ENCODE measurements at places on chromosomes 11 and 22.

DNA sequence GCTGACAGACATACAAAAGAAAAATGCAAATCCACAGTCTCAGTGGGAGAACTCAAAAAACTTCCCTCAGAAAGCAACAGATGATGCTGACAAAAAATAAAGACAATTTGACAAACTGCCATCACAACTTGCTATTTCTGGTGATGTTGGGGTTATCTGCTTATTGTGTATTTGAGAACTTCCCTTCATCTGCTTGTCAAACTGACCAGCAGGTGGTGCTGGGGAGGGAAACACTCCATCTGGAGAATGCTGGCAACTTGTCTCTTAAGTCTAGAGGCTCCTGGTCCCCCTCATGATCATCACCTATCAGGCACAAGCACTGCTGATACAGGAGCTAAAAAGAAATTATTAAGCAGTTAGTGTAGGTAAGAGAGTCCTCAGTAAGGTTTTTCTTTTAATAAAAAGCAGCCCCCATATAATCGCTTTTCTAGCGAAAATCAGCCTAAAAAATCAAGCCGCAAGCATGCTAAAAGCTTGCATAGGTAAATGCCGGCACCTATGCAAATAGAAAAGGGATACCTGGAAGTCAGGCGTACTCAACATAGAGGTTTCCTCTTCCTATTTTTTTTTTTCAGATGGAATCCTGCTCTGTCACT, 9.8 kb upstream of the FAM111B start:
- no peak for DNase-seq

DNA sequence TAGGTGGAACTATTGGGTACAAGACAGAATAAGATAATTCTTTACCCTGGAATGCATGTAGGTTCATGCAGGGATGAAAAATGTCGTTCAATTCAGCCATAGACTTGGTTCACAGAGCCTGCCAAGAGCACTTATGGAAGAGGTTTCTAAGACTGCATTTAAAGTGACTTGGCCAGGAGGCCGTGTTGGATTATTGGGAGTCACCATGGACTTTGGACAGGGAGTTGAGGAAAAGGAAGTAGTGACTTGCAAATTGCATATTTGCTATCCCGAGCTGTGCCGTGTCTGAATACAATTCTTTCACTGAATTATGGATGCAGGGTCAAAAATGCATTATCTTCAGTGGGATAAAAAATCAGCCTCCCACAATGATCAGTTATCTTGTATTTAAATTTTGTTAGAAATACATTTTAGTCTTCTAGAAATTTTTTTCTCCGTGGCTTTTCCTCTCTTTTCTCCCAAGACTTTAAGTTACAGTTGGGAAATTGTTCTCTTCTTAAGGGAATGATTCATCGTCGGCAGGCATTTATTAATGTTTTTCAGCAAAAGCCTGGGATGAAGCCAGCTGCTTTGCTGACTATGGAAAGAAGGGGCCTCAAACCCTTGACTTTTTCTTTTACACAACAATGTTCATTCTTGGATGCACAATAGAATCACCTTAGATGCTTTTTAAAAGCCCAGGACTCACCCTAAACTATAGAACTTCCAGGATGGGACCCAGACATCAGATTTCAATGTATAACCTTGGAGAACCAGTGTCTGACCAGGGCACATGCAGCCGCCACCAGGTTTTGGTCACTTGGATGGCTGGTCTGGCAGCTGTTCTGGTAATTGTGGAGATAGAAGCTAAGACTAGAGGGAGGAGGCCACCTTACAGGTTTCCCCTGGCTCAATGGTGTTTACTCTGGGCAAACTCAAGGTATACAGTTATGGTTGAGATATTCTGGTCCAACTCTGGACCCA, 70.8 kb downstream of the FAT3 start:
- DNase-seq: no peak

DNA sequence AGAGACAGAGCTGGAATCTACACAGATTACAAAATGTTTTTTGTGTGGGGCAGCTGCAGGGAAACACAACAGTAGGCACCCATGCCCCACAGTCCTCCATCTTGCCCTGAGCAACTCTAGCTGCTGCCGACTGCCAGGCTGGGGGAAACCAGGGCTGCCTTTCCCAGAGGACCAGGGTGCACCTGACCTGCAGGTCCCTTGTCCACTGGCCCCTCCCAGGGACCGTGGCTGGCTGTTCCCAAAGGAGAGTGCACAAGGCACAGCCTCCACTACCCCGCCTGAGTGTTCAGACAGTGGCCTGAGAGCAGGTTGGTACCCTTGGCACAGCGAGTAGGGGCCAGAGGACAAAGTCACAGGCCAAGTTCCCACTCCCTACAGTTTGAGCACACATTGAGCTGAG, 181.8 kb downstream of the BARX2 start:
- no peak for DNase-seq

DNA sequence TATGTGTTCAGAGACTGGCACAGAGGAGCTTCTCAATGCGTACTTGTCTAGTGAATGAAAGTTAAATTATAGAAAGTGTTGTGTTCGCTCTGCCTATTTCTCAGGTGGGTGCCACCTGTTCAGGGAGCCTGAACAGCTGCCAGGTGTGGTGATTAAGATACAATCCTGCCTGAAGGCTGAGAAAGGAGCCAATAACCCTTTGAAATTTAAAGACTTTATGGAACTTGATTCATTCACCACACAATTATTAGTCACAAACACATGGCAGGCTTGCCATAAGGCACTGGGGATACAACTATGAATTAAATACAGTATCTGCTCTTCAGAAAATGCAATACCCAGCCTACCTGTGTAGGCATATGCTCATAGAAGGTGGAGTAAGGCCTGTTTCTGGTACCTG, 92.9 kb upstream of the AMOTL1 start:
- no peak for DNase-seq

DNA sequence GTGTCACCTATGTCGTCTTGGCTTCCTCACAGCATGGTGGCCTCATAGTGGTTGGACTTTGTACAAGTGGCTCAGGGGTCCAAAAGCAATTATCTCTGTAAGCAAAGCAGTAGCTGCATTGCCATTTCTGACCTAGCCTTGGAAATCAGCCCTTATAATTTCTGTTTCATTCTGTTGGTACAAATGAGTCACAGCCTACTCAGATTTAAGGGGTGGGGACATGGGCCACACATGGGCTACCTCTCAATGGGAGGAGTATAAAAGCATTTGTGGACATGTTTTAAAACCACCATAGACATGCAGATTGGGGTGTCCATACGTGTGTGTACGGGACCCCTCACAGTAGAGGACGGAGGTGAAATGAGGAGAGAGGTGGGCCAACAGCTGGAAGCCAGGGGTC, 41.6 kb downstream of the CHRDL2 start:
- no peak for DNase-seq

DNA sequence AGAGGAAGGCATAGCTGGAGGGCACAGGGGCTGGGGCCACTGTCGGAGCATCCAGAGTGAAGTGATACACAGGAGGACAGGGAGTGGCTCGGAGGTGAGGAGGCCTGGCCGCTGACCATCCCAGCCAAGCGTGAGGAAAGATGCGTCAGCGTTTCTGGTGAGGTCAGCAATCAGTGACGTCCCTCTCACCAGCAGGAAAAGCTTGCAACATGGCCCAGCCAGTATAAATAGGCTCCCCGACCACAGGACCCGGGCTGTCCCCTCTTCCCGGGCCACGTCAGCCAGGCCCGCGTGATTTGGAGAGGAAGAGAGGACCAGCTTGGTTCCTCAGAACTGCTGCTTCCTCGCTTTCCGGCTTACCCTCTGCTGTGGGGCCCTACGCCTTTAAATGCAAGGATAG, 4.2 kb upstream of the OSM start:
- no peak for DNase-seq

DNA sequence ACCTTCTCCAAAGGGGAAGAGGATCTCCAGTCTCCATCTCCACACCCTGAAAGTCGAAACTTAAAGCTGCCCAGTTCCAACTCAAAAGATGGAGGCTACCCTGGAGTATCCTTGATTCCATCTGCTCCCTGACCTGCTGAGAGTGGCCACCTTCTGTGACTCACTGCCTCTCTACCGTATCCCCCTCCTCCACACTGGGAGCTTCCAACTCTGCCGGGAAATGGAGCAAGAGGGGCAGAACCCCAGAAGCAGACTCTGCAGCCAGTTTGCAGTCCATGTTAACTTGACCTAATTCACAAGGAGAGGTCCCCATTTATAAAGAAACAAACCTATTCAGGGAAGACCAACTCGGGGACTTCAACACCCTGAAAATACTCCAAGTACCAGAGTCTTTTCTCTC, 22.0 kb upstream of the IRAG1 start:
- no peak for DNase-seq

- no peak for DNase-seq
Observed at GRCh38 chr22:50139843-50140415, 30.6 kb upstream of the PANX2 start.

- DNase-seq: no peak
Observed at GRCh38 chr11:83813296-83813695, 527.1 kb upstream of the CCDC90B start.

DNA sequence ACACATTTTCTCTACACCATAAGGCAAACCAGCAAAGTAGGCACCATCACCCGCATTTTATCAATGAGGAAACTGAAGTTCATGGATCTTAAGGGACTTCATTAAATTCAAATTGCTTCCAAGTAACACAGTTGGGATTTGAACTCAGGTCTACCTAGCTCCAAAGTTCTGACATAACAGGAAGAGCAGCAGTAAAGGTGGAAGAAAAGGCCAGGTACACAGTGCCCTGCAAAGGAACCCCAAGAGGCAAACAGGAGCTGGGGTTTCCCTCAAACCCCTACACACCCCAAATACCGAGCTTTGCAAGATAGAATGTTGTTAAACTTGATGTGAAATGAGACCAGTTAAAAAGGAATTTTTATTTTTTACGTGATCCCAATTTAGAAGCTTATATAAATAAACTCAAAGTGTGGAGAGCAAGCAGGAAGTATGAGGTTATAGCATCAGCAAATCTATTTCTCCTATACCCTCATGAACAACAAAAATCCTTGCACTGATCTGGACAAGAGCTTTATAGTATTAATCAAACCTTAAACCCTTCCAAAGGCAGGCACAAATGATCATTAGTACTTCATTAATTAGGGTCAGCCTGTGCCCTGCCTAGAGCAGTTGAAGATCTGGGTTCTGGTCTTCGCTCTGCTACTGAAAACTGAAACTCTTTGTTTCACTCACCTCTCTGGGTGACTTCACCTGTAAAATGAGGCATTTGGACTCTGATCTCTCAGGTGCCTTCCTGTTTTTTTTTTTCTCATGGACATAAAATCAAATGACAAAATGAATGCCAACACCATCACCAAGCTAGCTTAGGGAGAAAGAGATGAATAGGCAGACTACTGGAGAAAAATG, 36.5 kb downstream of the SYTL2 start:
- no peak for DNase-seq

DNA sequence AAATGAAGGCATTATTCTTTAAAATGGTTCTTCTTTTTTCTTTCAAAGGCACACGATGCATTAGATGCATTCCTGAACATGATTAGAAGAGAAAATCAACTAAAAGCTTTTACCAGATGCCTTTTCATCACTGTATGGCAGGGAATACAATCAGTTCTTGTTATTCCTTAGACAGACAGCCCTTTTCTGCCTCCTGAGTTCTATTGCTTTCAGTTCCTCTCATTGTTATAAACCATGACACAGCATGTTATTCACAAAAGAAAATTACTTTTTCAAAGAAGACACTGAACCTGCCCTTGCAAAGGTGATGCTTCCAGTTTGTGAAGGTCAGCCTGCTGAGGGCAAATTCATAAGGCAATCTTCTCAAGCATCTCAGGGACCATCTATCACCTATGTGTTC, 70.1 kb downstream of the FAM181B start:
- DNase-seq: no peak

GRCh38 chr11:37557990-37558389, 960.0 kb upstream of the RAG2 start:
- no peak for DNase-seq

- no peak for DNase-seq
Observed at GRCh38 chr22:36544107-36544620, 15.2 kb upstream of the EIF3D start.

DNA sequence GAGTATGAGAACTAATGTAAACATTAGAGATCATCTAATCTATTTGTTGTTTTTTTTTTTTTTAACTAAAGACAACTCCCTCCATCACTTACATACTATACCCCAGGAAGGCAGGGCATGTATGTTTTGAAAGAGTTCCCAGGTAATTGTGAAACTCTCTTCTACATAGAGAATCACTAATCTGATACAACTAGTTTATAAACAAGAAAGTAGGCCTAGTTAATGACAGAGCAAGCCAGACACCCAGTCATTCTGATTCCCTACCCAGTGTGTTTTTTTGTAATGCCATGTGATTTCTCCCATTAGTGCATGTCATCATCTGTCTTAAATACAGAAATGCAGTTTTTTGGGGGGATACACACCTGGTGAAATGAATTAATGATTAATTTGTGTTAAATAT, 120.9 kb downstream of the C11orf65 start:
- DNase-seq: no peak

- DNase-seq: no peak
Observed at GRCh38 chr22:41021613-41022454, 70.6 kb upstream of the EP300 start.

- no peak for DNase-seq
Observed at GRCh38 chr22:29463629-29464028, 16.4 kb upstream of the NEFH start.

- DNase-seq: no peak
Observed at GRCh38 chr11:44255406-44256071, 54.4 kb downstream of the ALX4 start.

- no peak for DNase-seq
Observed at GRCh38 chr11:64036087-64037026, 626 bp downstream of the FLRT1 start.

GRCh38 chr22:46374663-46375474, 39.4 kb downstream of the TRMU start:
- no peak for DNase-seq

DNA sequence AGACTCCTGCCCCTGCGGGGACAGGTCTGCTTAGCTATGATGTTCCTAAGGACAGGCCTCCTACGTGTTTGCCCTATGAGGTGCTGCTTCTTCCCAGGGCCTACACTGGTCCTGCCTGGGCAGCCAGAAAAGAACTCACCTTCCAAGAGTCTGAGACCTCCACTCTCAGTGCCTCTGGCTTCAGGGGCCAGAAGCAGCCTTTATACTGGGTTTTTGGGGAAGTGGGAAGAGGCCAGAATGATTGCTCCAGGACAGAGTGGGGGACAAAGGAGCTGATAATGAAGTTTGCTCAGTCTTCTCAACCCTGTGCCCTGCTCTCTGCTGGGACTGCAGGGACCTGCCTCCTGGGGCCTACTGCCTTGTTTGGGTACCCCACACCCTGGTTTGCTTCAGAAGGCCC, at the start of gene PRG3:
PRG3 (minus strand) TSS at position 176 of the 400 bp plus-strand sequence. CDS start 442 bp downstream, outside the sequence.
- no peak for DNase-seq

GRCh38 chr22:17836992-17837742, 62.9 kb upstream of the BID start:
- DNase-seq: no peak

- DNase-seq: no peak
Observed at GRCh38 chr22:37254209-37254866, 10.3 kb upstream of the RAC2 start.

DNA sequence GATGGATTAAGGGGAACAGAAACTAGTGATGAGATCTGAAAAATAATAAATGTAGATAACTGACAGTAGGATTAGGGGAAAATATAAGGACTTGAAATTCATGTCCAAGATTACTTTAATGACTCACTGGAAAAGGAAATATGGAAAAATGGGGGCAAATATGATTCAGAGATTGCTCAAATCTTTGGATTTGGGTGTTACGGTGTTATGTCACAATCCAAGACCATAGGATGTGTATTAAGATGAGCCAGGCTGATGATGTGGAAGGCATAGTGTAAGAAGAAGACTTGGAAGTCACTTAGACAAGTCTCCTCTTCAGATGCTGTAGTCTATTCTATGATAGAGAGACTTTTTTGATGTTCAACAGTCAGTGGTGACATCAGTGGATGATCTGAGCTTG, 323.7 kb downstream of the LUZP2 start:
- DNase-seq: no peak

Measured in DMS 273 treated with DMSO at 0.1 percent for 48 hours (cell line).